SIG-M5 (cell line): ENCODE measurements at places on chromosomes 2 and 18.

DNA sequence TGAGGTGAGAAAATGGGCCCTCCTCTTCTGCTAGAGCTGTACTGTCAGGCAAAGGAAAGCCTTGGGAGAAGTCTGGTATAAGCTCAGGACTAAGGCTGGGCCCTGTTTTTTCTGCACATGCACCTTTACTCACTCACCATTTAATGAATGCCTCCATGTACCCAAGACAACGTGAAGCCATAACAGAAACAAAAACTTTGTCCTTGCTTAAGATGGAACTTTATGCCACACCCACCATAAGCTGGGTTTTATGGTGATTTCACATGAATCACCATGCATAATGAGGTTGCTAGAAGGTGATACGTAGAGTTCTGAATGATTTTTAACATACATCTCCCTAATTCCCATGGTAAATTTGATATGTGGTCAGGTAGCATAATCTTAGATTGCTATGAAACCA, 63.7 kb upstream of the CYP26B1 start:
- DNase-seq: no peak

DNA sequence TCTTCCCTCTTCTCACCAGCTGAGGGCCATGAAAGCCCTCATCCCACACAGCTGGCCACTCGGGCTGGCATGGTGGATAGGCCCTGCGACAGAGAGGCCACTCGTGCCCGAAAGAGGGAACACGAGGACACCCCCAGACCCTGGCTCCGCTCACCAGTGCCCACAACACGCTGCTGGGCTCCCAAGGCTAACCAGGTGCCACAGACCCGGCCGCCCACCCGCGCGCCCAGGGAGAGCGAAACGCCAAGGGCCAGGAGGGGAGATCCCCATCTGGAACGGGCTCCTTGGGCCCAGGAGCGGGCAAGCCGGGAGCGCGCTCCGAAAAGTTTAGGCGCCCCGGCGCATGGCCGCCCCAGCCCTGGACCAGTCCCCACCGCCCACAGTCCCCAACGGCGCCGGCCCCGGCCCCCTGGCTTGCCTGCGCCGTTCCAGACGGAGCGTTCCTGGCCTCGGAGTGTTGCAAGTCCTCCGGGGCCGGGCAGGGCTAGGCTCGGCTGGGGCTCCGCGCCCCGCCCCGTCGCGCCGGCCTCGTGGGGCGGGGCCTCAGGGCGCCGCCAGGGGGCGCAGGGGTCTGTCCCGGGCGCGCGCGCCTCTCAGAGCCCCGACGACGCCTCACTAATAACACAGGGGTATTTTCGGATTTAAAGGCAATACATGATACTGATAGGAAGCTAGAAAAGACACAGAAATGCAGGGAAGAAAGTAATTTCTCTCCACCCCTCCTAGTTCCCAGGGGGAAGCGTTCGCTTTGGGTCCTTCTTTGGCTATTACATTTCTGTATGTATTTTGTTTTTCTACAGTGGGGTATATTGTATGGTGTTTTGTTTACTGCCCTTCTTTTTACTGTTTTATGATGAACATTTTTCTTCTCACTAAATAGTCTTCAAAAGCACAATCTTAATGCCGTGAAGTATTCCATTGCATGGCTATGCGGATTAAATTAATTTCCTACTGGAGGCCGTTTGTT, at the start of gene TMBIM1:
TMBIM1 (minus strand) TSS at position 456 of the 967 bp plus-strand sequence. CDS start 10,362 bp downstream, outside the sequence.
- DNase-seq: no peak

GRCh38 chr2:14951569-14952285, 319.2 kb downstream of the LRATD1 start:
- no peak for DNase-seq

DNA sequence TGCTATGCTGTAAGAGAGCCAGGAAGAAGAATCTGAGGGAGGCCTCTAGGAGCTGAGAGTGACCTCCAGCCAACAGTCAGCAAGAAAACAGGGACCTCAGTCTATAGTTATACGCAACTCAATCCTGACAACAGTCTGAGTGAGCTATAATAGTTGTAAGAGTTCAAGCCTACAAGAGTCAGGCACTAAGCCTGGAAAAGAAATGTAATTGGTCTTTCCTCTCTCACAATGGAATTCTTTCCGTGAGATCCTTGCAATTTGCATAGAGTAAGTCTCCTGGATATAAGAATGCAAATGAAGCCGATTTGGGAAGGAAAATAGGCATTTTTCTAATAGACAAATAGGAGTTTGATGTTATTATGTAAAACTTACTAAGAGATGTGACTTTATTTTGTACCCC, 1332.6 kb upstream of the CELF4 start:
- no peak for DNase-seq
